ENCODE measurements at places on chromosomes 1 and 21. TPM values are rescaled to one million over a fixed set of nuclear protein-coding genes. Genes with fewer than 3 reads are reported as not detected.

The LMX1A gene
- total RNA-seq, result not detected

GRCh38 chr1:40399984-40400704 is 26.6 kb downstream of the SMAP2 start:
- H3K4me1 ChIP-seq, result peaks cover 2% of the 10 kb centered on the region
- H3K36me3 ChIP-seq, result no peaks in the 10 kb centered on the region
- no peak overlapping the region for H3K27ac ChIP-seq
- H3K27me3 ChIP-seq, result no peaks in the 10 kb centered on the region
- H3K4me3 ChIP-seq, result no peak overlapping the region

DNA sequence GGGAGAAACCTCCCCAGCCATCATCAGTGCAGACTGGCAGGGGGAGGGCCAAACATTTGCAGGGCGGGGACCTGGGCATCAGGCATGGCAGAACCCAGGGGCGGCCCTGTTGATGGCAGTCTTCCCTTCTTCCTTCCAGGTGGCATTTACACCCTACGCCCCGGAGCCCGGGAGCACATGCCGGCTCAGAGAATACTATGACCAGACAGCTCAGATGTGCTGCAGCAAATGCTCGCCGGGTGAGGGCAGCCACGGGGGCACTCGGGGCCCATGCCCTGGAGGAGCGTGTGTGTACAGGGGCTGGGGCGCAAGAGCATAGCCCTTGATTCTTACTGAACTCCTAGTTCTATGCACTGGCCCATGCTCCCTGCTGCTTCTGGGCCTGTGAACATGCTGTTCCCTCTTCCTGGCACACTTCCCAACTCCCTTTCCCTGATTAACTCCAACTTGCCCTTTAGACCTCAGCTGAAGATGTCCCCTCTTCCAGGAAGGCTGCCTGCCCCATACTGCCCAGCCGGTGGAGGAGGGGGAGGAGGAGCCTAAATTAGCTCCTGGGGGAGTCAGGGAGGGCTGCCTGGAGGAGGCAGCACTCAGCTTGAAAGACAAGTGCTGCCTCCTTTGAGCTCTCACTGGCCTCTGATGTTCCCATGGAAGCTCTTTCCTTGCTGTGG is 22.0 kb downstream of the TNFRSF1B start:
- no peak overlapping the region for H3K4me3 ChIP-seq
- H3K27me3 ChIP-seq, result no peaks in the 10 kb centered on the region
- peaks cover 23% of the 10 kb centered on the region for H3K4me1 ChIP-seq
- H3K27ac ChIP-seq, result no peak overlapping the region
- DNase-seq, result no peak
- peaks cover 7% of the 10 kb centered on the region for H3K36me3 ChIP-seq

GRCh38 chr1:42817440-42817767 is 207 bp upstream of the SVBP start:
- peak overlapping the region; percentile 76 for H3K4me3 ChIP-seq
- H3K27ac ChIP-seq, result no peak overlapping the region
- DNase-seq, result no peak
- H3K27me3 ChIP-seq, result no peaks in the 10 kb centered on the region
- no peaks in the 10 kb centered on the region for H3K36me3 ChIP-seq
- H3K4me1 ChIP-seq, result peaks cover 2% of the 10 kb centered on the region

- no peaks in the 10 kb centered on the region for H3K4me1 ChIP-seq
- no peak overlapping the region for H3K27ac ChIP-seq
- no peak for DNase-seq
- H3K36me3 ChIP-seq, result no peaks in the 10 kb centered on the region
- no peak overlapping the region for H3K4me3 ChIP-seq
- H3K27me3 ChIP-seq, result peaks cover 79% of the 10 kb centered on the region
Measured at GRCh38 chr1:202709276-202710041, 795 bp downstream of the SYT2 start.

The ABCB10 gene
- total RNA-seq, result 14.9 TPM

GRCh38 chr1:179121159-179121938 is 39.5 kb downstream of the TOR3A start:
- H3K4me3 ChIP-seq, result no peak overlapping the region
- H3K27ac ChIP-seq, result no peak overlapping the region
- peak; percentile 74 for DNase-seq
- H3K27me3 ChIP-seq, result no peaks in the 10 kb centered on the region

The HMGCL gene
- total RNA-seq, result 74.6 TPM

The OR2T33 gene
- not detected for total RNA-seq

DNA sequence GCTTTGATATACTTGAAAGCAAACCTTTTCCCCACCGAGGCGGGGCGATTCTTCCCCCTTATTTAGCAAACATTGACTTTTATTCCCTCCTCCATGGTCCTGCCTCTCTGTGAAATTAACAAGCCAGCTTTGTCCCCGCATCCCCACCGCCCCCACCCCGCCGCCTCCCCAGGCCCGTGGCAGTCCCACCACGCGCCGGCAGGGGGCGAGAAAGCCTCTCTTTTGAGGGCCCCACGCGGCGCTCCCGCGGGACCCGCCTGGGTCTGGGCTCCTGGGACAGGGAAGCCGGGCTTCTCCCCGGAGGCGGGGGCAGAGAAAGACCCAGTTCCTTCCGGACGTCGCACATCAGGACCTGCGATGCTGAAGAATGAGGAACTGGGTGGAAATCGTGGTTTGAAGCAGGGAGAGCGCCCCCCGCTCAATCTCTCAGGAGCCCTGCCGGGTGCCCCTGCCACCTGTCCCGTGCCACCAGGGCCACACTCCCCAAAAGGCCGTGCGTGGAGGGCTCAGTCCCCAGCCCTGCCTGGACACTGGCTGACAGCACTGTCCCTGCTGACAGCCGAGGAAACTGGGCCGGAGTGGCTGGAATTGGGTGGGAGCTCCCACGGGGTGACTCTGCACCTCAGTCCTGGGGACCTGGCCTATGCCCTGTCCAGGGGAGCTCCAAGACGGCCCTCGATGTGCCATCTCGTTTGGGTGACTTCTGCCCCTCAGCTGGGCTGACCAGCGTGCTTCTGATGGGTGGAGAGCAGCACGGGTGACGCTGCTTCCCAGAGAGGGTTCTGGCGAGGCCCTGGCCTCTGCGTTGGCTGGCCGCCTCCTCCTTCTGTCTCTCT is 8.6 kb upstream of the ACTRT2 start:
- H3K27me3 ChIP-seq, result no peaks in the 10 kb centered on the region
- H3K36me3 ChIP-seq, result no peaks in the 10 kb centered on the region
- H3K4me3 ChIP-seq, result no peak overlapping the region
- H3K4me1 ChIP-seq, result no peaks in the 10 kb centered on the region
- H3K27ac ChIP-seq, result no peak overlapping the region

DNA sequence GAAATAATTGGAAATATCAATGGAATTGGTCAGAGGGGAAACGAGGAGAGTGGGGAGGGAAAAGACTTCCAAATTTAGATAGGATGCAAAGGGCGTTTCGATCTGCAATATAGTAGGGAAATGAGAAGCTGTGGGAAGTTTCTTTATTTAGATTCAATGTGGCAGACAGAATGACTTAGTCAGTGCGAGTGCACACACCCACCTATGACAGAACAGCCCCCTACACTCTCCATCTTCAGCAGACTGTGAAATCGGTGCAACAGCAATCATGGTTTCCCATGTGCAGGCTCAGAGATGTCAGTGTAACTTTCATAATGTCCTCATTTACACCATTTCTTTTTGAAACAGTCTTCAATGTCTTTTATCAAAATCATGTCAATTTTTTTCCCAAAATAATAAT is 46.0 kb downstream of the DIP2A start:
- no peak for DNase-seq
- H3K27ac ChIP-seq, result no peak overlapping the region

The CRP gene
- not detected for total RNA-seq

DNA sequence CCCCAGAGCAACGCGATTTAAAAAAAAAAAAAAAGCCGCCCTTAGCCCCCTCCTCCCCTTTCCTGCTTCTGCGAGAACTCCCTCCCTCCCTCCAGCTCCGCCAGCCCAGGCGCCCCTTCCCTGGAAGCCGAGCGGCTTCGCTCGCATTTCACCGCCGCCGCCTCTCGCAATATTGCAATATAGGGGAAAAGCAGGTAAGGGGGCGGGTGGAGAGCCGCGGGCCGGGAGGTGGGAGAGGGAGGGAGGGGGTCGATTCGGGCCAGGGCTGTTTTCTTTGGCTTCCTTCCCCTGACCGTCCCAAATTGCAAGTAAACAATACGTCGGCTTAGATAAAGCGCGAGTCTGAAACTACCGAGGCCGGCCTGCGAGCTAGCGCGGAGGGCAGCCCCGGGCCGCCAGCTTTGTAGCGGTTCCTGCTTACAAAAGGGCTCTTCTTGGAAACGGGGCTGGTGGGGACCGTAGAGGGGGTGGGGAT is 408 bp downstream of the LMO4 start:
- peak; percentile 72 for DNase-seq
- peaks cover 5% of the 10 kb centered on the region for H3K4me1 ChIP-seq
- no peaks in the 10 kb centered on the region for H3K27me3 ChIP-seq
- H3K27ac ChIP-seq, result peak overlapping the region; percentile 83

- no peak overlapping the region for H3K27ac ChIP-seq
- peak; percentile 64 for DNase-seq
- peak overlapping the region; percentile 21 for H3K4me3 ChIP-seq
- no peaks in the 10 kb centered on the region for H3K27me3 ChIP-seq
- H3K4me1 ChIP-seq, result peaks cover 18% of the 10 kb centered on the region
Measured at GRCh38 chr1:153919876-153920852, 2.6 kb downstream of the GATAD2B start.

The RSPO1 gene
- total RNA-seq, result 0.26 TPM

- no peak for DNase-seq
- no peak overlapping the region for H3K4me3 ChIP-seq
- H3K4me1 ChIP-seq, result no peaks in the 10 kb centered on the region
- H3K36me3 ChIP-seq, result no peaks in the 10 kb centered on the region
Measured at GRCh38 chr1:157448636-157449035, 103.7 kb downstream of the FCRL5 start.

GRCh38 chr1:202856014-202856413 is 32.9 kb downstream of the RABIF start:
- no peak overlapping the region for H3K4me3 ChIP-seq
- no peaks in the 10 kb centered on the region for H3K27me3 ChIP-seq
- DNase-seq, result no peak
- H3K36me3 ChIP-seq, result no peaks in the 10 kb centered on the region
- no peaks in the 10 kb centered on the region for H3K4me1 ChIP-seq

The AKR7A3 gene
- total RNA-seq, result 0.33 TPM

The ACTL8 gene
- total RNA-seq, result not detected

GRCh38 chr1:231933711-231934626 is 307.4 kb downstream of the DISC1 start:
- no peak overlapping the region for H3K27ac ChIP-seq
- DNase-seq, result no peak
- H3K4me1 ChIP-seq, result no peaks in the 10 kb centered on the region
- no peaks in the 10 kb centered on the region for H3K27me3 ChIP-seq

- peaks cover 9% of the 10 kb centered on the region for H3K4me1 ChIP-seq
- H3K4me3 ChIP-seq, result no peak overlapping the region
- no peaks in the 10 kb centered on the region for H3K27me3 ChIP-seq
- DNase-seq, result no peak
- H3K36me3 ChIP-seq, result no peaks in the 10 kb centered on the region
Measured at GRCh38 chr1:43232482-43232881, 37.3 kb upstream of the TMEM125 start.

The FMO5 gene
- 1.3 TPM for total RNA-seq

The PGLYRP4 gene
- not detected for total RNA-seq

GRCh38 chr1:6783936-6784559 is 1.2 kb upstream of the CAMTA1 start:
- no peak for DNase-seq
- peaks cover 2% of the 10 kb centered on the region for H3K4me1 ChIP-seq
- H3K36me3 ChIP-seq, result no peaks in the 10 kb centered on the region
- H3K4me3 ChIP-seq, result peak overlapping the region; percentile 45
